Esophagus squamous epithelium (tissue), 5 donors: ENCODE measurements at places on chromosomes 12 and 14. TPM values are rescaled to one million over a fixed set of nuclear protein-coding genes. Genes with fewer than 3 reads are reported as not detected.

BEGAIN gene
- total RNA-seq = 0.47 TPM

GRCh38 chr14:33369972-33370371 lies 431.3 kb downstream of the NPAS3 start:
- H3K4me1 ChIP-seq = no peaks in the 10 kb centered on the region
- H3K4me3 ChIP-seq = no peak overlapping the region
- H3K27me3 ChIP-seq = no peaks in the 10 kb centered on the region
- H3K27ac ChIP-seq = no peak overlapping the region

MYF6 gene
- 0.19 TPM for total RNA-seq

SLC10A1 gene
- not detected for total RNA-seq

KRT6A gene
- total RNA-seq = 18,305 TPM
